Adrenal gland (tissue), 19 donors: ENCODE measurements at places on chromosomes 2 and 18. TPM values are rescaled to one million over a fixed set of nuclear protein-coding genes. Genes with fewer than 3 reads are reported as not detected.

Gene CPS1
- 1.0 TPM for polyA plus RNA-seq

Gene AQP4
- 0.04 TPM for polyA plus RNA-seq

DNA sequence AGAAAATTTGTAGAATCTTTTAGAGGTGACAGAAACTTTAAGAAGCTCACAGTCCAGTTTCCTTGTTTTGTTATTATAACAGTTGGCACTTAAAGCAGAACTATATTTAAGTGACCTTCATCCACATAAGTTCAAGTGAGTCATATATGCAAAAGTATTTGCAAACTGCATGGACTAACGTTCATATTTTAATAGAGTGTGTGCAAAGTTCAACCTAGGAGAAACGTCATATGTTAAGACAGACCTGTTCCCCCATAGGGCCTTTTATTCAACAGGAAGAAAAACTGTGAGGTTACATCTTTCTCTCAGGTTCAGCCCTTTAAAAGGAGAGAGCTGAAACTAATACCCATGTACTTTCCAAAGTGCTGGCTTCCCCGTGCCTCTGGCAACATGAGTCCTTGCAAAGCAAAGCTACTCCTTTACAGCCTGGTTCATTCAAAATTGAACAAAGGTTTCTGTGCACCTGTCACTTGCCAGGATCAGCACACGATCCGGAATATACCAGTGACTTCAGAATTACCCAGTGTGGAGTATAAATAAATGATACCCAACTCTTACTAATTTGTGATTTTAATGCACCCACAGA is 280.0 kb upstream of the RAB12 start:
- H3K4me3 ChIP-seq: no peak overlapping the region
- DNase-seq: no peak
- H3K36me3 ChIP-seq: no peaks in the 10 kb centered on the region
- no peaks in the 10 kb centered on the region for H3K27me3 ChIP-seq
- peaks cover 16% of the 10 kb centered on the region for H3K4me1 ChIP-seq
- no peak overlapping the region for H3K27ac ChIP-seq

DNA sequence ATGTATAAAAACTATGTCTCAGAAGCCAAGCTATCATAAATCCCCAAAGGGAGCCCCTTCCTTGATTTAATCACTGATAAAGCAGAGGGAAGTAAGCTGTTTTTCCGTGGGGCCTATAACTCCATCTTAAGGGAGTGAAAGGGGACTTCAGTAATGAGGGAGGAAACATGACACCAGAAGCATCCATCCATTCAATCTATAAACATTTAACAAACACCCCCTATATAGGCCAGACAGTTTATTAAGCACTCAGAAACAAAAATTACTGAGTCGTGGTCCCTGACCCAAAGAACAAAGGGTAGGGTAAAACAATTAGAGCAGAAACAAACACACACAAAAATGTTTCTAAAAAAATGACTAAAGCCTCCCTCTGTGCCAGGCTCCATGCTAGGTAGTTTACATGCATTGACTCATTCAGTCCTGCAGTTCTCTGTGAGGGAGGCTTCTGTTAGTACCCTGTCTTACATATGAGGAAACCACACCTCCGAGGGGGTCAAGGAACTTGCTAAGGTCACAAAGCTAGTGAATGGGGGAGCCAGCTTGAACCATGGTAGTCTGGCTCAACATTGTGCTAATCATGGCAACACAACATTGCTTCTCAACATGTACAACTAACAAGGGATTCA is 472.1 kb downstream of the CDH2 start:
- DNase-seq: no peak
- no peaks in the 10 kb centered on the region for H3K36me3 ChIP-seq
- H3K27ac ChIP-seq: no peak overlapping the region
- H3K4me3 ChIP-seq: no peak overlapping the region

- no peaks in the 10 kb centered on the region for H3K27me3 ChIP-seq
- no peaks in the 10 kb centered on the region for H3K36me3 ChIP-seq
- H3K4me1 ChIP-seq: peaks cover 11% of the 10 kb centered on the region
- no peak for DNase-seq
- H3K4me3 ChIP-seq: no peak overlapping the region
Observed at GRCh38 chr2:238435752-238436096, 9.0 kb downstream of the ASB1 start.

GRCh38 chr2:206869824-206870495 is 69.4 kb upstream of the CPO start:
- DNase-seq: no peak
- H3K4me1 ChIP-seq: peaks cover 11% of the 10 kb centered on the region
- no peaks in the 10 kb centered on the region for H3K36me3 ChIP-seq
- H3K27ac ChIP-seq: no peak overlapping the region

GRCh38 chr2:134021830-134022524 is 231.9 kb upstream of the MGAT5 start:
- H3K4me1 ChIP-seq: no peaks in the 10 kb centered on the region
- no peak for DNase-seq
- H3K27me3 ChIP-seq: no peaks in the 10 kb centered on the region
- H3K27ac ChIP-seq: no peak overlapping the region
- H3K36me3 ChIP-seq: no peaks in the 10 kb centered on the region
